GM13977 (cell line): ENCODE measurements at places on chromosomes 6 and 20.

- DNase-seq = peak; percentile 59
Measured at GRCh38 chr20:12012241-12013222, 94.8 kb downstream of the BTBD3 start.

DNA sequence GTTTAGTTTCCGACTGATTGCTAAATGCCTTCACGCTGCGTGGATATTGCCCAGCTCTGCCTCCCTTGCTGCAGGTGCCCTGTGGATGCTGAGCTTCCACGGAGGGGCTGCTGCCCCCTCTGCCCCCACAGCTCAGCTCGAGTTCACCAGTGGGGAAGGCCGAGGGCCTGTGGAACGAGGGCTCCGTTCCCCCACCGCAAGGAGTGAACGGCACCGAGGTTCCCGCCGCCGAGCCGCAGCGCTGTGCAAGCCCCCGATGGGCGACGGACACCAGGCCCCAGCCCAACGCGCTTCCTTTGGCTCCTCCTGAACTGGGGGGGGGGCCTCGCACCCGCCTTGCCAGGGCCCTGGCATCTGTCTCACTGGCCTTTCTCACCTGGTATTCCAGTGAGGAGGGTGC is 17.7 kb downstream of the DLL1 start:
- no peak for DNase-seq

GRCh38 chr6:12258591-12259075 is 31.5 kb upstream of the EDN1 start:
- DNase-seq = no peak

DNA sequence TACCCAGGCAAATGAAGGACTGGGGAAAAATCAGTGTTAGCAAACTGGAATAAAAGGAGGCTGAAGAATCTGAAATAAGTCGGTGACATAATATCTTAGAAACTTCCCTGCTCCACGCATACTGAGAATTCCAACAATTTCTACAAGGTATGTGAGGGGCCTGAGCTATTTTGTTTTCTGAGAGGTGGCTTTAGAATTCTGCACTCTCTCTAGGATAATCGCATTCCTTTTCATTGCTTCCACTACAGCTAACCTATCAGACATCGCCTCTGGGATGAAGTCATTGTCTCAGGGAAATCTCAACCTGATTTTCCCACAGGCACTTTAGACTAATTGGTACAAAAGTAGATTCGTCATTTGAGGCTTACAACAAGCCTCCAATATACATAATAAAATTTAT is 740.8 kb downstream of the PHF3 start:
- no peak for DNase-seq

GRCh38 chr6:165835410-165835851 is 172.4 kb upstream of the PDE10A start:
- DNase-seq = no peak

DNA sequence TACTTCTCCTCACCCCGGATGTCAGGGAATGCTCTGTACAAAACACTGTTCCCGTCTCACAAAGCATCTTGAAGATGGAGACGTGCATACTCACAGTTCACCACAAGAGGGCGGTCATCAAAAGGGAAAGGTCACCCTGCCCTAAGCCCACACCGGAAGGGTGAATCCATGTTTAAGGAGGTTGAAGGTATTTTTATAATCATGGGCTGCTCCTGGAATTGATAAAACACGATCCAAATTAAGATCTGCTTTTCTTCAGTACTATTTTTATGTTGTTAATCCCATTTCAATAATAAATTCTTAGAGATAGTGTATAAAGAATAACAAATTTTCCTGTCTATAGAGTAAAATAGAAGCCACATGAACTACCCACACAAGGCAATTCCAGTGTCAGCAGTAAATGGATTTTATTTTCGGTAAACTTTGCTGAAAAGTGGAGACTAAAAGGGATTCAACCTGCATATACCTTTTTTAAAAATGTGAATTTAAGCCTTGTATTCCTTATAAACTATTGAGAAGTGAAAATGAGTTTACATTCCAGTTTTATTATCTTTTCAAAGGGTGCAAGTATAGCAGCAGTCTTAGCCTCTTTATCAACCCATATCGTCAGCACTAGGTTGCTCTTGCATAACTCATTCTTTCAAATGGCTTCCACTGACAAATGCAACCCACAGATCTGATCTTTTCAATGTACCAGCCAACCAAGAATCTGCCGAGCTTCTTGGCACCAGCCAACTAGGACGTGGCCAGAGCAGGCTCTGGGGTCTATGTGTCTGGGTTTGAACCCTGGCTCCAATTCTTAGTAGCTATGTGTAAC is 79.7 kb upstream of the MBOAT1 start:
- peak; percentile 63 for DNase-seq

DNA sequence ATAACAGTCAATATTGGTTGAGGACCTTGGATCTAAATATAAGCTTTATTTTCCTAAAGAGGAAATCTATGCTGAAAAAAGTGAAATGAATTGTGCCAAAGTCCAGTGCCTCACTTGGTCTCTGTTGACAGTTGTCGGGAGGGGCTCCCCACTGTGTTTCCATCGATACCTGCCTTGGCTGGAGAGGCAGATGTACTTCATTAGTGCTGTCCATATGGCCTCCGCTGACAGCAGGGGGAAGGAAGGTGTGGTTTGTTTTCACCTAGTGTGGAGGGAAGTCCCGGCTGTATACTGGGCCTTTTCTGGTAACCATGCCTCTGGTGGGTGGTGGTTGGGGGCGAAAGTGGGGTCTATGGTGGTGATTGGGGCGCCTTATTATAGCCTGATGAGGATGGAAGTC is 42.7 kb downstream of the CD2AP start:
- no peak for DNase-seq

DNA sequence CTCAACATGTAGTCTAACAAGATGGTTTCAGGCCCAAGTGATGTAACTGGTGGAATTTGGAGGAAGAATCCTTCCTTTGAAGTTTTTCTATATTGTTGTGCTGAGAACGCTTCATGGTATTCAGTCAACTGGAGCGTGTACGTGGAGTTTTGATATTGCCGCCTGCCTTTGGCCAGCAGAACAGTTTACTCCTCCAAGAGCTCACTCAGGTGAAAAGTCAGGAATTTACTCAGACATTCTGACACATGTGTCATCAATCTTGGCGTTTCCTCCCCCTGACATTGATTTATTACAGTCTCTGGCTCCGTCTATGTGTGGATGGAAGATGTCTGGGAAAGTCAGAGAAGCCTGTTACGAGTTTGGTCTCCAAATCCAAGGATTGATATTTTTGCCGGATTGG is 19.0 kb upstream of the TGM2 start:
- no peak for DNase-seq

GRCh38 chr20:46627234-46627633 is 24.0 kb downstream of the SLC13A3 start:
- no peak for DNase-seq

DNA sequence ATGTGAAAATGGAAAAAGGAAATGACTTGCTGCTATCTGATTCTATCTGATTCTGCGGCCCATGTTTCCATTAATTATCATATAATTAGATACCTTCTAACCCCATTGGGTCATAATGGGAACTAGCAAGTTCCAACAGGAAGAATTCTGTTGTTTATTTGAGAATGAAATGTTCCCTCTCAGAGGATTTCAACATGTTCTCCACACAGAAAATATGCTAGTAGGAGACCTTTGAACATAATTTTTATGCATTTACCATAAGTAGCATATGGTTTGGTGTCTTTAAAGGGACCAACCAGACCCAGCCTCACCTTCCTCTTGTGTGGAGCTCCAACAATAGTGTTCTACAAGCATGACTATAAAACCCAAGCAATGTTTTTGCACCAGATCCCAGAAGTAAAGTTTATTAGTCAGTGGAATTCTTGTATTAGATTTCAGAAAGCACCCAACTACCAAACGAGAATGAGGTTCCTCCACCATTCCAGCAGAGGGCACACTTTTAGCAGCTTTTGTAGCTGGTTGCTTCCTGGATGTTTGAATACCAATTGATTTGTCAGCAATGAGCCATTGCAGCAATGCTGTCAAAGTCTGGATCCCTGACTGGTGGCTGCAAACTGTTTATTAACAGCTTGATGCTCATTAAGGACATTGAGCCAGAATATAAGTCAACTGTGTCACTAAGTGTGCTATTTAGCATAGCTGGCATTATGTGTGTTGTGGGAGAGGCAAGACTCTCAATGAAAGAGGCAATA is 143.6 kb upstream of the GJE1 start:
- DNase-seq = peak; percentile 45

GRCh38 chr20:56987986-56988385 is 278.5 kb downstream of the BMP7 start:
- no peak for DNase-seq

DNA sequence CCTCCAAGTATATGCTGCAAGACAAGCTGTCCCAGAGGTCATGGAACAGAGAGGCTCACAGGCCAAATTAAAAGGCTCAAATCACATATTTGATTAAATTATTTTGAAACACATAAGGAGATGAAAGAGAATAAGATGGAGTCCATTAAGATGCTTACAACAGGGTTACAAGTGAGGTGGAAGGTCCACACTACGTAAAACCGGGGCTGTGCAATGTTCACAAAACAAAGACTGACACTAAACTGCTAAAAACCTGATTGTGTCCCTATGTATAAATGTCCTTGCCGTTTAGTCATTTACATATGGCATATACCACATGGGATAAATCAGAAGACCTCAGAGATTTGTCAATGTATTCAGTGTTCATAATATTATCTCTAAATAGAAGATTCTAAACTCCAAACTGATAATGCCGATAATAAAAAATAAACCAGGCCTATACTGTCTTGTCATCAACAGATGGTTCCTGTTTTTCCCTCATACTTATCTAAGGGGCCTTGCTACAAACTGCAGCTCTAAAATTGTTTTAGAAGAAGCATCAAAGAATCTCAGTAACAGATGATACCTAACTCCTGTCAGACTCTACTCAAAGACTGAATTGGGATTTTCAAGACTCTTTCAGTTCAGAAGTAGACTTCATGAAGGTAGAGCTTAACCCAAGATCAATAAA is 51.8 kb upstream of the RIPOR2 start:
- no peak for DNase-seq

DNA sequence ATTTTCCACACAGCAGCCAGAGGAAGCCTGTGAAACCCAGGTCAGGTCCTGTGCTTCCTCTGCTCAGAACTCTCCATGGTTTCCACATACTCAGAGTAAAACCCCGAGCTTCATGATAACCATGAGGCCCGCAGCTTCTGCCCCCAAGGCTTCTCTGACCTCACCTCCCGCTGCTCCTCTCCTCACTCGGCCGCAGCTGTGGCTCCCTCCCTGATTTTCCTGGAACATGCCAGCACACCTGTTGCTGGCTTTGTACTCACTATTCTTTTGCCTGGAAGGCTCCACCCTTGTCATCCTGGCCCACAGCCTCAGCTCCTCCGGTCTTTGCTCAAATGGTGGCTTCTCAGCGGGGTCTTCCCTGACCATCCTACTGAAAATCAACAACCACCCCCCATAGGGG is 341.7 kb downstream of the PREX1 start:
- no peak for DNase-seq

- peak; percentile 59 for DNase-seq
Measured at GRCh38 chr20:37615340-37616109, 78.3 kb upstream of the CTNNBL1 start.

- DNase-seq = no peak
Measured at GRCh38 chr20:4571759-4572531, 149.8 kb upstream of the PRND start.

DNA sequence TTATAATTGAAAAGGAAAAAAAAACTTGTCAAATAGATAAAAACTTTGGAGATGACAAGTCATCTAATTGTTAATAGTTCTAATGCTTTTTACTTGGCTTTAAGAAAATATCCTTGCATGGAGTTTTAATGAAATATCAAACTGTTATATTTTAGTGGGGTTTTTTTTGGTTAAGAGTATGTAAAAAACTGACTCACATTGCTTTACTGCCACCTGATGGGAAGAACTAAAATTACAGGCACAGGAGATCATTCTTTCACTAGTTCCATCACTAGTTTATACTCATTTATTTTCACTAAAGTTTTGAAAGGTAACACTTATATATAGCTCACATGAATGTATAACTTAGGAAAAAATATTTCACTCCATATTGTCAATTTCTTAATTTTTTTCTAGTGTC is 309.1 kb downstream of the LMBRD1 start:
- no peak for DNase-seq

- no peak for DNase-seq
Measured at GRCh38 chr20:9054176-9054575, 14.7 kb upstream of the PLCB4 start.

DNA sequence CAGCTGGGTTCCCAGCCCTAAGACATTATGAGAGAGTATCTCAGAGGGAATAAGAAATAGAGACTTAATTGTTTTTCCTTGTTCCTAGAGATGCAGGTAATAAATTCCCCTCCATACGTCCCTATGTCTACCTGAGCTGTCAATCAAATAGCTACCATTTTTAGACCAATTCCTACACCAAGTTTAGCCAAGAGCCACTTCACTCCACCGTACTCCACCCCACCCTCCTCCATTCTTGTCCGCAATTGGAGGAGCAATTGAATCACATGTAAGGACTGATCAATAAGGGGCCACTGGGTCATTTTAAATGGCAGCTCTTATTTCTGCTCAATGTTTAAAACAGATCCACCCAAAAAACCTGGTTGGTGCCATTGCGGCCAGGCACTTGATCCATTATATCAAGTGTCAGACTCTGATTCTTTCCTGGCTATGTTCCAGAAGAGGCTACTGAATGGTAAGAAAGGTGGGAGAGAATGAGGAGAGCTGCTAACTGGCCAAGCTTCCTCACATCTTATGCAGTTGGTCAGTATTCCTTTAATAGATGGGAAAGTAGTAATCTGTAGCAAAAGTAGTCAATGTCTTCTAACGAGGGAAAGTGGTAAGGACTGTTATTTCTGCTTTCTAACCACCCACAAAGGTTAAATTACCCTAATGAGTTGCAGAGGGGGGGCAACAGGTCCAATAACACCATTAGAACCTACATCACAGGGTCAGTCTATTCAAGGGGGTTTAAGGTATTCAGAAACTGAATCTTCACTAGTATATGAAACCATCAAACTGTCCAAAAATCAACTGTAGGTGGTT is 34.1 kb downstream of the ARHGAP18 start:
- no peak for DNase-seq

- no peak for DNase-seq
Measured at GRCh38 chr6:43682724-43683429, 4.7 kb downstream of the MRPS18A start.

DNA sequence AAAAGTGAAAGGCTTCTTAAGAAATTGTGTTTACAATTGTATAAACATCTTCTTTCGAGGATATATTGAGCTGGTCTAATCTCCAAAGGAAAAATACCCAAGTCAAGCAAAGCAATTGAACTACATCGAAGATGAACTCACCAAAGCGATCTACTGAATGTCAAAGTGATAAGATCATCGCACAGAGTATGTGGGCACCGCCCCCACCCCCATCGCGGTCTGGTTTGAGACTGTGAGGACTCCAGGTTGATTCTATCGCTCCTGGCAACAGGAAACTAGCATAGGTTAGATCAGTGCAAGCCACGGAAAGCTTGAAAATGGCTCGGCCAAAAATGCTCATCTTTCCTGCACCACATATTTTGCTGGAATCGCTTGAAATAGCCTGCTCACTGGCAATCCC is 133.2 kb upstream of the RPS6KA2 start:
- no peak for DNase-seq

GRCh38 chr6:71103130-71103529 is 146.3 kb upstream of the B3GAT2 start:
- no peak for DNase-seq

- peak; percentile 78 for DNase-seq
Measured at GRCh38 chr6:13355999-13356785, 27.9 kb upstream of the TBC1D7 start.

- no peak for DNase-seq
Measured at GRCh38 chr6:127272576-127272975, 5.9 kb downstream of the RNF146 start.

- no peak for DNase-seq
Measured at GRCh38 chr6:28978959-28979561, 26.1 kb downstream of the ZNF311 start.
